ENCODE measurements at places on chromosomes 16 and 17.
A peak's percentile ranks its signal among the peaks of the same experiment; 100 is the strongest.

- DNase-seq: no peak
These were observed 18.3 kb downstream of the NUP93 start for GRCh38 chr16:56748191-56748590.

DNA sequence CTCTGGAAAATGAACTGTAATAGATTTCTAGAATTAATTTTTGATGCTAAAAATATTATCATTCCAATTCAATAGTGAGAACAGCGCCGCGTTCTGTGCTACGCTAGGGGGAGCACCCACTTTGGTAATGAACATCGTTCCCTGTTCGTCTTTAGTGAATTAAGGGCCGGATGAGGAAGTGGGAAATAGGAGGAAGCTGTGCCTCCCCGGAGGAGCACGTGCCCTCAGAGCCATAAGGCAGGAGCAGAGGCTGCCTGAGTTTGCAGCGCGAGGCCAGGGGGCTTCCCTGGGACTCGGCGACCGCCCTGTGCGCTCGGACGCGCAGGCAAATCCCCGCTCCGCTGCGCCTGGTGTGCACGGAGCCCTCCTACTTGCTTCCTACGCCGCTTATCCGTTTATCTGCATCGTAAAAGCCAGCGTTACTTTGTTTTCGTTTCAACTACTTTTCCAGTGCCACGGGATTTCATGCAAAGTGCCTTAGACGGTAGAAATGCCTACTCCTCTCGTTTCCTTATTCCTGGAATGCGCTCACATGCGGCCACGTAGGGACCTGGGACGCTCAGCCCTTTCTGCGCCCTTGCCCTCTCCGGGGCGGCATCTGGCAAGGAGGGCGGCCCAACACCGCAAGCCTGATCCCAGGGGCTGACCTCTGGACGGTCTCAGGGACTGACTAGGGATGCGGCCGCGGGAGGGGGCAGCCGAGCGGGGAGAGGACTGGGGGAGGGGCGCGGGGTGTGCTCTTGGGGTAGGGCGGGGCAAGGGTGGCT, 76.4 kb downstream of the KCNJ12 start:
- DNase-seq: peak; percentile 78

GRCh38 chr17:8951206-8951605, 14.3 kb downstream of the PIK3R5 start:
- no peak for DNase-seq

DNA sequence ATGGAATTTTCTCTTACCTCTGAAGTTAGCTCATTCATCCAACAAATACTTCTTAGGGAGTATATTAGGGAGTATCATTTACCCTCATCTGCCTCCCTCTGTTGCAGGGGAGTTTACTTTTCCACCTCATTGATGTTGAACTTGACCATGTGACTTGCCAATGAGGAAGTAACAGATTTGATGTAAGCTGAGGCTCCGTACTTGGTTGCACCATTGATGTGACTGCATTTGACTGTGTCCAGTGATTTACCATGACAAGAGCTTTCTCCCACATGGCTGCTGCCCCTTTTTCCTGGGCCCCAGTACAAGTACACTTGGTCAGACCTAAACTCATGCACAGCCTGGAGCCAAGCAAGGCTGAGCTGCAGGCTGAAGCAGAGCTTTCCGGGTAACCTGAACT, 81.6 kb upstream of the HS3ST2 start:
- no peak for DNase-seq

DNA sequence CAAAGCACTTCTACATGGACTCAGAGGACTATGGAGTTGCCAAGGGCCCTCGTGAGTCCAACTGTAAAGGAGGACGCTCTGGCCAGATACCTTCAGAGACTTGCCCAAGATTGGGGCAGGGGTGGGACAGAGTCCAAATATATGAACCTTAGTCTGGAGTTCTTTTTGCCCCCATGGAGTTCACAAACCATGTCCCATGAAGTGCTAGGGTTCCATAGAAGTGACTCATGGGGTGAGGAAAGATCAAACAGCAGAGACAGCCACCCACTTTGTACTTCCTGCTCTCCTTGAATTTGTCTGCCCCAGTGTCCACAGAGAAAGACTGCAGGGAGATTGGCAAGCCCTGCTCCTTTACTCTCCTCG, 29.0 kb downstream of the SRL start:
- DNase-seq: peak; percentile 39

DNA sequence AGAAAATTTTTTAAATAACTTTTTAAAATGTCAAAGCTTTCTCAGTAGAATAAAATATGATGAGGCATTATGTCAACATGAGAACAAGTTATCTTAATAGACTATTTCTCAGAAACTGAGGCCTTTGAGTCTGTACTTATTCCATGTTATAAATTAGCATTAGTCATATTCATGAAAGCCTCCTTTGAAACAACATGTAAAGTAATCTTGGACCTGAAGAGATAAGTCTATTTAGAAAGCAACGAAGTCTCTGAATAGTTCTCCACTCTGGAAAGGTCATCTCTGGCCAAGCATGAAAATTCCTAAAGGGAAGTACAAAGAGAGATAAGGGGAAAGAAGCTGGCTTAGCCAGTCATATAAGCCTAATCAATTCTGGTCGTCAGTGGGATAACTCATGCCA, 150.8 kb downstream of the CYB561 start:
- DNase-seq: no peak

DNA sequence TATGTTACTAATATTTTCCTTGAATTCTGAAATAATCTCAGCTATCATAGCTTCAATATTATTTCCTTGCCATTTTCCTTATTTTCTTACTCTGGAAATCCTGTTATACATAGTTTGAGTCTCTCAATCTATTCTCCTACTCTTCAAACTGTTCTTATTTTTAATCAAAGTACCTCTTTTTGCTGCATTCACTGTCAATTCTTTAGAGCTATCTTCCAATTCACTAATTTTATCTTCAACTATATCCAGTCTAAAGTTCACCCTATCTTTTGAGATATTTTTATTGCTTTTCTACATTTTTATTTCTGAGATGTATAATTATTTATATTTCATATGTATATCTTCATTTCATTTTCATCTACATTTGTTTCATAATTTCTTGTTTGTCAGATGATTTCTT, 7.3 kb upstream of the XYLT2 start:
- no peak for DNase-seq

DNA sequence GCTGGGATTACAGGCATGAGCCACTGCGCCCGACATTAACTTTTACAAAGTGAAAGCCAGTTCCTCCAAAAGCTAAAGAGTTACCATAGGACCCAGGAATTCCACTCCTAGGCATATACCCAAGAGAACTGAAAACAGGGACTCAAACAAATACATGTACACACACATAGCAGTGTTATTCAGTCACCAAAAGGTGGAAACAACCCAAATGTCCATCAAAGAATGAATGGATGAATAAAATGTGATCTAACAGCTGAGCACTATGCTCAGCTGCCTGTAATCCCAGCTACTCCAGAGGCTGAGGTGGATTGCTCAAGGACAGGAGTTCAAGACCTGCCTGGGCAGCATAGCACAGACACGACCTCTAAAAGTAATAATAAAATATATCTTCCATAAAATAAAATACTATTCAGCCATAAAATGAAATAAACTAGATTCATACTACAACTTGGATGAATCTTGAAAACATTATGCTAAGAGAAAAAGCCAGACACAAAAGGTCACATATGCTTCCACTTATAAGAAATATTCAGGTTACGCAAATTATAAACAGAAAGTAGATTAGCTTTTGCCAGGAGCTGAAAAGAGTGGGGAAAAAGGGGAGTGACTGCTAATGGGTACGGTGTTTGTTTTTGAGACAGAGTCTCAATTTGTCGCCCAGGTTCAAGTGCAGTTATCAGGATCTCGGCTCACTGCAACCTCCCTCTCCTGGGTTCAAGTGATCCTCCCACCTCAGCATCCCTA, 9.3 kb upstream of the USP7 start:
- DNase-seq: peak; percentile 65

GRCh38 chr16:85354686-85355514, 242.6 kb upstream of the CIBAR2 start:
- DNase-seq: peak; percentile 57

- peak; percentile 74 for DNase-seq
These were observed 29.5 kb downstream of the CYLD start for GRCh38 chr16:50771366-50771765.

GRCh38 chr17:35294756-35295155, 51.9 kb downstream of the SLFN5 start:
- no peak for DNase-seq

GRCh38 chr16:51442141-51442870, 291.2 kb upstream of the SALL1 start:
- no peak for DNase-seq

DNA sequence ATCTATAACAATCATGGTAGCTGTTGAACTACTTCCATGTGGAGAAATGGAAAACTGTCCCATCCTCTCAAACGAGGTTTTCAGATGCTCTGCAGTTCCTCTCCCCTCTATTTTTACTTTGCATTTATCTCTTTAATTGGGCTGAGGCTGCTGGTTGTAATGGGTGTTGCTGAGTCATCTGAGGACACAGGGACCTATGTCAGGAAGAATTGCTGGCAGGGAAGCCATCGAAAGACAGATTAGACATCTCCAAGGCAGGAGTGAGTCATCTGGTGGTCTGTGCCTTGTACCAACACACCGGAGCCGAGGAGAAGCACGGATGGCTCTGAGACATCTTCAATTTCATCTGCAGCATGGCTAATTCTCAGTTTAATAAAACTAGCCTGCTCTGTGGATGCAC, 394.5 kb downstream of the GRIN2A start:
- no peak for DNase-seq

DNA sequence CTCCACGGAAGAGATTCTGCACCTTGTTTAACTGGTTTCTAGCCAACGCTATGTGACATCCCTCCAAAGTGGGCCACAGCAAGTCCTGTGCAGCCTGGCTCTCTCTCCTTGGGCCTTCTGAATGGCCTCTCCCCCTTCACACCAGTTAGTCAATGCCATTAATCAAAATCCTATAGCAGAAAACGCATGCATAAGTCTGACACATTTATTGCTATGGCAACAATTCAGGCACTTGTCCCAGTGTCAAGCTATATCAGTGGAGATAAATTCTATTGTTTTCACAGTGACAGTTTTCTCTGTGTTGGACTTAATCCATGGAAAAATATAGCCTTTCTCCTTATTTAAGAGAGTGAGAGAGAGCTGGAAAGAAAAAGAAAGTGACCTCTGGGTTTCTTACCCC, 87.2 kb upstream of the TOX3 start:
- no peak for DNase-seq

DNA sequence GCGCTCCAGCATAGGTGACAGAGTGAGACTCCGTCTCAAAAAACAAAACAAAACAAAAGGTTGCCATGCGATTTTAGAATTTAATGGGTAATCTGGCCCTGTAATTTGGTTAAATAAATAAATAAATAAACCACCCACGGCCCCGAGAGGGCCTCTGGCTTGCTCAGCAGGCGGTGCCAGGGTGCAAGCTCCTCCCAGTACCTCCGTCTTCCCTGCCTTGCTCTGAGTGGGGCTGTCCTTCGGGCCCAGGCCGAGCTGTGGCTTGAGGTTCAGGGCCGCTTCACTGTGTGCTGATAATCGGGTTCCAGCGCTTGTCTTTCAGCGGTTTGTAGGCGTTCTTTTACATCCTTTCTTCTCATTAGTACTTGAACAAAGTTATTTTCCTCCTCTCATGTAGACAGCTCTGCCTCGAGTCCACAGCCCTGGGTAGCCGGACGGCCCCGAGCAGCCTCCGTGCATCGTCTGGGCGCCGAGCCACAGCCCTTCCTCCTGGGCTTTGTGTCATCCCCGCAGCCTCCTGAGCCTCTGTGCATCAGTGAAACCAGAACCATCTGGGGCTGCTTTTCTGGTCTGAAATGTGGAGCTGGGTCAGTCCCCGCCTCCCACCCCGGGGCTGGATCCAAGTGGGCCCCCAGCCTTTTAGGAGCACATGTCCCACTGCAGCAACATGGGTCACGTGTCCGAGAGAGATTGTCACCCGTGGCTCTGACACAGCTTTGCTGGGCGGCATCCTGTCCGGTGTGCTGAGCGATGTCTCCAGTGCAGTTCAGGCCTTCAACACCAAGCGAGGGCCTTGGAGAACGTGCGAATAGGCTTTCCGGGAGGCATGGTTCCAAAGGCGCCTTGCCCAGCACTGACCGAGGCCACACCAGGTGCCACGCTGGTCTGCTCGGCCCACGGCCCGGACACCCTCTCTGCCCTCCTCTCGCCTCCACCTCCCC, 157.4 kb upstream of the CHMP6 start:
- DNase-seq: peak; percentile 83

- no peak for DNase-seq
These were observed 72.1 kb downstream of the RPTOR start for GRCh38 chr17:80616705-80617104.

GRCh38 chr16:20676268-20676825, 21.1 kb downstream of the ACSM1 start:
- no peak for DNase-seq

DNA sequence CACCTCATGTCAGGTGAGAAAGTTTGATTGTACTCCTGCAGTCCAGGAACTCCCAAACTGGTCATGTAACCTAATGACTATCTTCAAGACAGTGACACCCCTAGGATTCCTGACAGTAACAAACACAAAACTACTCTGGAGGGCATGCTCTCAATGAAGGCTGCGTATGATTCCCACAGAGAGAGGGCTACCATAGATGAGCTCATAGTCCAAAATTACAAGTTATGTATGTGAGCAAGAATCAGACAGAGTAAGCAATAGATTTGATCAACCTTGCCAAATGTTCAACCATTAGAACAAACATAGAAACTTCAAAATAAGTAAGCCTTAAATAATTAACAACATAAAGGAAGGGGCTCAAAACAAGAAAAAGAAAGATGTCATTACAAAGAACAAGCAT, 158.1 kb downstream of the COPRS start:
- DNase-seq: no peak

GRCh38 chr16:81996664-81997509, 14.4 kb downstream of the SDR42E1 start:
- DNase-seq: peak; percentile 73

DNA sequence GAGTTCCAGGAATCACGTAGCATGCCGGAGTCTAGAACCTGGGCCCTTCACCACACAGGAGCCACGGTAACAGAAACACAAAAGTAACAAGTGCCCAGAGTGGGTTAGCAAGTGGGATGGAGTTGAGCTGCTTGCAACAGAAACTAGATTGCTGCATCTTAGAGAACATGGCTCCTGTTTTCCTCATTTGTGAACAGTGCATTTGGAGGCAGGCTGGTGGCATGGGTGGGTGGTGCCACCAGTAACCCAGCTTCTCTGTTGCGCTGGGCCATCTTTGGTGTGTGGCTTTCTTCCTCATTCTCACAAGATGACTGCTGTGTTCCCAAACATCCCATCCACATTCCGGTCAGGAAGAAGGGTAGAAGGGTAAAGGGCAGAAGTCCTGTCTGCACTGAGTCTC, 95.5 kb downstream of the KATNIP start:
- DNase-seq: no peak

DNA sequence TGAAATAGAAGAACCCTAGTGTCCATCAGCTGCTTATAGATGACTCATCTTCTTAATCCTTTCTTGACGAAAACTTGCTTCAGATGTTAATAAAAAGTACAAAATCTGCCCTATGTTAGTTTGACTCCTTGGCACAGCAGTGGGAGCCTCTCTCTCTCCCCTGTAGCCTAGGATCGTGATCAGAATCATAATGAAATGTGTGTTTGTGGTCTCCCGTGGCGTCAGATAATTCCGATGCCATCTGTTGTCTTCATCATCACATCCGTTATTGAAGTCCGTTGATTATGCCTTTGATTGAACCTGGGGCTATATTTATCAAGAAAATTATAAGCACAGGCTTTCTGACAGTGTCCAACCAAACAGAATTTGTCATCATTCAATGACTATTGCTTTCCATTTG, 102.5 kb downstream of the BMERB1 start:
- DNase-seq: peak; percentile 26

- DNase-seq: no peak
These were observed 9.5 kb downstream of the KNOP1 start for GRCh38 chr16:19708296-19709205.

All from iris pigment epithelial cell (primary cell).